Chondrocyte (in vitro differentiated cells): ENCODE measurements at places on chromosomes 13 and 19. TPM values are rescaled to one million over a fixed set of nuclear protein-coding genes. Genes with fewer than 3 reads are reported as not detected.

Gene CCNA1
- 0.27 to 0.38 TPM in 2 of 3 replicates, not detected in the other for total RNA-seq

Gene ADAMTS10
- 69.3 to 100 TPM (median 73.6 TPM) in 3 replicates for total RNA-seq

Gene PRTN3
- not detected in 3 replicates for total RNA-seq

- DNase-seq, result no peak
Observed at GRCh38 chr19:1315470-1316166, 29.9 kb downstream of the EFNA2 start.

GRCh38 chr13:85816413-85816812 is 17.2 kb upstream of the SLITRK6 start:
- DNase-seq, result no peak

- DNase-seq, result no peak
Observed at GRCh38 chr13:41312176-41312500, 1.1 kb downstream of the NAA16 start.

GRCh38 chr13:114134111-114134943 is 1.9 kb upstream of the RASA3 start:
- DNase-seq, result peak; percentile 58

DNA sequence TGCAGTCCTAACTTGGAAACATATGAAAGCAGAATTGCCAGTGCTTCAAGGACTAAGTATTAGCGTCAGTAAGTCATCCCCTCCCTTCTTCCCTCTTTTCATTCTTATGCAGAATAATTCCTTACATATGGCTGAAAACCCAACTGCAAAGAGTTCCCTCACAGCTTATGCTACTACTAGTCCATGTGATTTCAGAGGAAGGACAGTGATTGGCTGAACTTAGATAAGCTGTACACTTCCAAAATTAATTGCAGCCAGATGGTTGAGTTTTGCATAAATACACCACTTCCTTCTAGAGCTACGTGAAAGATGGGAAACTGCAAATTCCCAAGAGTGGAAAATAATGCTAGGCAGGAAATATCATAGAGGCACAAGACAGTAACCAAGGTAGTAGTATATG is 730.4 kb downstream of the OLFM4 start:
- no peak for DNase-seq

DNA sequence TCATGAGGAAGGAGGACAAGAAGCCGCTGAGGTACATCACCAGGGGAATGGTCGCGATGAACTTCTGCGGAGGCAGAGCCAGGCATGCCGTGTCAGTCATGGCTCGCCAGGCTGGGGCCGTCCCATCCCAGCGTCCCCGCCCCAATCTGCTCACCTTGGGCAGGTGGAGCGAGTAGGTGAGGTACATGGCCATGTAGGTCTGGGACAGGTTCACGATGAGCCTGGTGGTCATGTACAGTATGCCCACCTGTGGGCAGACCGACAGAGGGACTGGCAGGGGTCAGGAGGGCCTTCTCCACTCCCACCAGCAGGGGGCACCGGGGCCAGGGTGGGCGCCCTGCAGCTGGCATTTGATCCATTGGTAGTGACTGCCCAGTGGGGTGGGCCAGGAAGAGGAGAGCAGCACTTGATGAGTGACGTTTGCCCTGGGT is 8.3 kb downstream of the TEKTIP1 start:
- DNase-seq, result no peak

DNA sequence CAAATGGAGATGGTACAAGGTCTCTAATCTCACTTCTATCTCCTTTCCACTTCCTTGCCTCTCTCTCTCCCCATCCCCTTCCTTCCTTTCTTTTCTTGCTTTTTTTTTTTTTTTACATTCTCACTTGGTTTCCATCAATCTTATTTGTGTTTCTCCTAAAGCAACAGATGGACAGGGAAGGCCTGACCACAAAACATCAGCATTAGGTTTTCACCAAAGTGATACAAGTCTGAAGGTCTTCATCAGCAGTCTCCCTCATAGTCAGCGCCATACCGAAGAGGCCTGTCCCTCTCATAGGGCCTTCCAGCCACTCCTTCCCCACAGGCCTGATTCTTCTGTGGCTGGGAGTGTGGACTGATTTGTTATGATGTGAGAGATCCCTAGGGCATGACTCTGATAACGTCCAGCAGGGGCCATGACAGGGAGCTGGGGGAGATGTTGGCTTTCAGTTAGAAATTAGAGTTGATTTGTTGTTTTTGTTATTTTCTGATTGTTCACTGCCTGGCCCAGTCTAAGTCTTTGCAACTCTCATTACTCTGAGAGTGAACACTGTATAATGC is 158.7 kb downstream of the SLC7A1 start:
- DNase-seq, result no peak

GRCh38 chr13:72403396-72404010 is 323.9 kb downstream of the MZT1 start:
- no peak for DNase-seq
